ENCODE measurements at places on chromosomes 2 and 18.

DNA sequence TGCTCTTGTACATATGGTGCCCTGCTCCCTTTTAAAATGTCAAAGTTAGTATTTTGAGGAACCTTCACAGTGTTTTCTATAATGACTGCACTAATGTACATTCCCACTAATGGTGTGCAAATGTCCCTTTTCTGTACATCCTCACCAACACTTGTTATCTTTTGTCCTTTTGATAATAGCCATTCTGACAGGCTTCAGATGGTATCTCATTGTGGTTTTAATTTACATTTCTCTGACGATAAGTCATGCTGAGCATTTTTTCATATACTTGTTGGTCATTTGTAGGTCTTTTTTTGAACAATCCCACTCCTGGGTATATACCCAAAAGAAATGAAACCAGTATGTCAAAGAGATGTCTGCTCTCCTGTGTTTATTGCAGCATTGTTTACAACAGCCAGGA, 268.3 kb downstream of the FBXO15 start:
- DNase-seq = no peak

DNA sequence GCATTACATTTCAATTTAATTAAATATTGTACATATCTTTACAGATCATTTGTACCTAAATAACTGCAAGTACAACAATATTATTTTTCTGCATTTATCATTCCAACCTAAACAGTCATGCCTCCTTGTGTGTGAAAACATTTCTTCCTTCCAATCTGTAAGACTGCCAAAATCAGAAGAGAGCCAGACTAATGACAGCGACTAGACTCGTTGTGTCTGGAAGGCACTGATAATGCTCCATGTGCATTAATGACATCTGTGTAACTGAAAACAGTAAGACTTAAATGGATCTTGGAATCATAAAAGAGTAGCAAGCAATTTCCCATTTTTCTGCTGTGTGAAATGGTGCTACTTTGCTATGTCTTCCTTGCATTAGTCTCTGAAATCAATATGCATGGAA, 278.0 kb upstream of the DSEL start:
- no peak for DNase-seq

DNA sequence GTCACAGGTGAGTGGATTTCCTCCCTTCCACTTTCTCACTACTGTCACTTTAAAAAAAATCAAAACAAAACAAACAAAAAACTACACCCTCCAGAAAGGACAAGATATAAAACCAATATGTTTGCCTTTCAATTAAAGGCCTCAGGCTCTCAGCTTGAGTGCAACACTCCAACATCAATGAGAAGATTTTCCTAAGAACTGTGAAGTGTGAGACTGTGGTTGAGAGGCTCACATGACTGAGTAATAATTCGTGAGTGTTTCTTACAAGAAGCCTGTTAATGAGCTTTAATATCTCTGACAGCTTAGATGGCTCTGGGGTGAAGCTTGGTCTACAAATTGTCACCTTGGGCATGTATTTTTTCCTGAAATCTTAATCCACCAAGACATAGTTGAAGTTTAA, 216.1 kb downstream of the ETAA1 start:
- DNase-seq = no peak

DNA sequence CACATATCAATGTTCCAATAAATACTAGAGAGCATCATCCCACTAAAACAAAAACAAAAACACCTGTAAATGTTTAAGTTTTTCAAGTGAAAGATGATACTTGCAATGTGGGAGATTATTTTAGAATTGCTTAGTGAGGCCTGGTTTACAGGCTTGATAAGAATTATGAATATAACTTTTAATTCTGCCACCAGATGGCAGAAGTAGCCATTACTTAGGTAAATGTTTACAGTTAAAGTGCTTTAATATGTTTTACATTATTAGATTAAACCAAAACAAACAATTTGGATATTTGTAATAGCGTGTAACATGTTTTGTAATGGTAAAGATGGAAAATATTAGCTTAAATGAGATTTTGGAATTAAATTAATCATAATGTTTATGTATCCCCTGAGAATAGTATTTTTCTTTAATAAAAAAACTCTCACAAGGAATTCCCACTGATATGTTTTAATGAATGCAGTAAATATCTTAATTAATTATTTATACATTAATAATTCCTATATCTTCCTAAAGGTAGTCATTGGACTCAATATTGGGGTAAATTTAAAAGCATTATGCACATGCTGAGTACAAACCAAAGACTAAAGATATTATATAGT, 522.0 kb downstream of the SPAG16 start:
- no peak for DNase-seq

DNA sequence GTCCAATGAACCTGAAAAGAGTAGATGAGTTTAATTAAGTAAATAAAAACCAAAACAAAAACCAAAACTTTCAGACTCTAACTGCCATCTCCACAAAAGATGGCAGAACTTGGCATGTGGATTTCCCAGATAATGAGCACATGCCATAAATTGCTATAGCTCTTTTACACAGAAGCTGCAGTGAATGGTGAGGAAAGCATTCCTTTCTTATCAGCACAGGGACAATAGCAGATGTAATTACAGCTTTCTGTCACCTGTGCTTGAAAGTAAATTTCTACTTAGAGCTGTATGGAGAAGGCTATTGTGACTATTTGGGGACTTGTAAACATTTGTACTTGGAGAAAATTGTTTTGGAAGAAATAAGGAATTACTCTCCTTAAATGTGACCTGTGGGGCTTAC, 378.4 kb downstream of the RPRM start:
- DNase-seq = no peak

DNA sequence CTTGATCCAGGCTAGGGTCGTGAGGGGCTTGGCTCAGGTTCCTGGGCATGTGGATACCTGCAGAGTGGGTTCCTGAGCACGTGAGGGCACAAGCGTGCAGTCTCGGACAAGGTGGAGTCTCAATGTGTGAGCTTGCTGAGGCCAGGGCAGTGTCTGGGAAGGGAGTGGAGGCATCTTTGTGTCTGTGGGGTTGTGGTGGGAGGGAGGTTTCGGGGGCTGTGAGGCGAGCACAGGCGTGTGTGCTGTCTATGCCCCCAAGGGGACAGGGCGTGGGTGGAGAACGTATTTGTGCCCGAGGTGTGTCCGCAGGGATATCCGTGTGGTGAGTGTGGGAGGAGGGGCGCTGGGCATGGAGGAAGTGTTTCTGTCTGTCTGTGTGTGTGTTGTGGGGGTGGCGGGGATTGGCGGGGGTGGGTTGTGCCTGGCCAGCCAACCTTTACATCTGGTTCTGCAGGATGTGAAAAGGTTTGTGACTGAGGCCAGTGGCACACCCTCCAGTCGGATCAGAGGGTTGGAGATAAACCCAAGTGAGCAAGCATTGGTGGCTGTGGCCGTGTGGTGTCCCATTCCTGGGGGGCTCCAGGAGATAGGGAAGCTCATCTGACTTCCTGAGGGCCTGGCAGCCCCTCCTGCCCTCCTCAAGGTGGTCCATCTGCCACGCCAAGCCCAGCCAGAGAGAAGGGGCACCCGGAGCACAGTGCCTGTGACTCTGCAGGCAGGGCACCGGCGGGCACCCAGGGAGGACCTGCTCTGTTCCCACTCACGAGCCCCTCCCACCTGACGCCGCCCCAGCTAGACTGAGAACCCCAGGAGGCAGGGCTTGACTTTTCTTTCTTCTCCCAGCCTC, 57.1 kb downstream of the ZFP36L2 start:
- DNase-seq = no peak

- no peak for DNase-seq
These were observed 82.0 kb upstream of the RGPD5 start for GRCh38 chr2:109712123-109712449.

GRCh38 chr2:85266146-85267041, 61.4 kb downstream of the TGOLN2 start:
- DNase-seq = peak; percentile 37

DNA sequence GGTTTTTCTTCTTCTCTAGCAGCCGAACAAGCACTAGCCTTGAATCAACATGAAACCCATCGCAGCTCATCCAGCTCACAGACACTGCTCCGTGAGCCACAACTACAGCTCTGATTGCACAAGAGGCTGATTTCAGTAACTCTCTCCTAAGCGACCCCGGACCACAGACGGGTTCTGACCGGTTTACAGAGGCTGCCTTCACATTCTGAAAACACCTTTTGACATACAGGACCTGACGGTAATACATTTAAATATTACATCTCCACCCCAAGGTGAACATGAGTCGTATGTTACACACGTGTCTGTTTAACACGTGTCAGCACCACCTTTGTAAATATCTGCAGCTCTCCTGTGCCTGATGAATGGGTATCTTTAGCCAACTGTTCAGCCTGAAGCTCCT, 120.7 kb downstream of the TMEM18 start:
- DNase-seq = no peak

GRCh38 chr18:49591271-49591670, 29.4 kb downstream of the LIPG start:
- no peak for DNase-seq

DNA sequence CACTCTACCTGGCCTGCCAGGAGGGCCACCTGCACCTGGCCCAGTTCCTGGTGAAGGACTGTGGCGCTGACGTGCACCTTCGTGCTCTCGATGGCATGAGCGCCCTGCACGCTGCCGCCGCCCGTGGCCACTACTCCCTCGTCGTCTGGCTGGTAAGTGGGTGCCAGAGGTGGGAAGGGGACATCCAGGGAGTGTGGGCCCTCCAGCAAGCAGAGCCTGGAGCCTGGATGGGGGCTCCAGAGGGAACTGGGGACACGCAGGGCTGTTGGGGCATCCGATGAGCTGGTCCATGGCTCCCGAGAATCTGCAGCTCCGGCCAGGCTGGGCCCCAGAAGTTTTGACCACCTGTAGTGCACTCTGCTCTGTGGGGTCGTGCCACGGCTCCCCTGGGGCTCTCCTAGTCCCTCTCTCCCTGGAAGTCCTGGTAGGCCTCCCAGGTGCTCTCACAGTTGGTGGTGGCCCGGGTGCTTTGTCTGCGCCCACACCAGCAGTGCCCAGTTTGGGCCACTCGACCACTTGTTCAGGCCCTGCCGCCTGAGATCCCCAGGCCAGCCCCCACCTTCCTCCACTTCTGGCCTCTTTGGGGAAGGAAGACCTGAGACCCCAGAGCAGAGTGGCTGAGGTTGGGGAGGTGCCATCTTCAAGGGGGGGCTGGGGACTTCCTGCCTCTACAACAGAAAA, 4.7 kb downstream of the ESPNL start:
- DNase-seq = no peak

DNA sequence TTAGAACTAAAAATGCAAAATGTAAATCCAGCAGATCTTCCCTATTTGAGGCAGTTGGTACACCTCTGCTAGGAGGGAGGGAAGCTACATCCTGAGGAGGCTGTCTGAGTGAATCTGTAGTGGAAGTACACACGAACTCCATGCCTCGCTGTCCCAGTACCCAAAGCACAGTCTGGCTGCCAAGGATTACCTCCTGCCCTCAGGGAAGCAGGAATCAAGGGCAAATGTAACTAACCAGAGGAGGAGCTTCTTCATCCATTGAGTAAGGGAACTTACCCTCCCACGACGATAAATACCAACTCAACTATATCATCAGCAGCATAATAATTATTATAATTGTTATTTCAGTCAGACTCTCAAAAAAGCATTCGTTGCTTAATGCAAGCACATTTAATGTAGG, 2.1 kb downstream of the DHRS9 start:
- DNase-seq = no peak

GRCh38 chr18:43484710-43485109, 207.4 kb upstream of the SYT4 start:
- no peak for DNase-seq

DNA sequence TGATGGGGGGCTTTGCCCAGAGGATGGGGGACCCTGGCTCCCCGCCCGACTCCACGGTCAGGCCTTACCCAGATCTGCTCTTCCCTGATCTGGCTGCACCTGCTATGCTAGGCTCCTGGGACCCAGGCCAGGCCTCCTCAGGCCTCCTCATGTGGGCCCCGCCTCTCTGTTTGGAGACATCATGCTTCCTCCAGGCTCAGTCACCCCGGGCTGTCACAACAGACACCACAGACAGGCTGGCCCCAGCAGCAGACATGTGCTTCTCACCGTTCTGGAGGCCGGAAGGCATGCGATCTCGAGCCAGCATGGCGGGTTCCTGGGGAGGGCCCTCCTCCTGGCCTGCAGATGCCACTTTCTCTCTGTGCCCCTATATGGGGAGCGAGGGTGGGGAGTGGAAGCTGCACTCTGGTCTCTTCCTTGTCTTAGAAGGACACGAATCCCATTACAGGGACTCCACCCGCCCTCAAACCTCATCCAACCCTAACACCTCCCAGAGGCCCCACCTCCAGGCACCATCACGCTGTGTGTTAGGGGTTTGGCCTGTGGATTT, 10.8 kb upstream of the NEU4 start:
- DNase-seq = no peak

DNA sequence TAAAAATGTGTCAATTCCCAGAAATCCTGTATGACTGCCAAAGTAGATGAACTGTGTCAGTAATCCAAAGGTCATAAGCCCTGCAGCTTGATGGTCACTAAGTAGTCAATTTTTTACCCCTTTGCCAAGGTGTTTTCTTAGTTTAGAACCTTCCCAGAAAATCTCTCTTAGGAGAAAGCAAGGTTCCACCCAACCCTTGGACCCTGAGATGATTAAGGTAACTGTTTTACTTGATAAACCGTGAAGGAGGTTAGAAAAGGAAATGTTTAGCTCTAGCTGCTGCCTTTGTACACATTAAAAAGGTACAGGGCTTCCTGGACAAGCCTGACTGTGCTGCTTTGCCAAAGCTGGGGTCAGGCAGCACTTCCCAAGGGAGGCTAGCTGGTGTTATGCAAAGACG, 24.4 kb upstream of the LRP2 start:
- no peak for DNase-seq

DNA sequence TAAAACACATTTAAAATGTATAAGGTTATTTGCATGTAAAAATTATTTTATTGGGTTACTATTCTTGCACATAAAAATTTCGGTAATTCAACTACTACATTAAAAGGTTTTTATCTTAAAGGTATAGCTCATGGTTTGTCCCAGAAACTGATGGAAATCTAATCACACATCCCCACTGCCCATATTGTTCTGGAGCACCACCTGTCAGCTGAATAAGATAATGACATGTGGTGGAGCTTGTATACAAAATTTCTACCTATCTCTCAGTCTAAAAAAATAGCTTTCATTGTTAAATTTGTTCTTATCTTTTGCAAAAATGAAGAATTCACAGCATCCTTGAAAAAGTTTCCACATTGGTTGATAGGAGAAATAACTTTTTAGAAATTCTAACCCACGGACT, 18.3 kb downstream of the ERBB4 start:
- DNase-seq = no peak

- no peak for DNase-seq
These were observed 42.5 kb downstream of the CXCR4 start for GRCh38 chr2:136075476-136075875.

DNA sequence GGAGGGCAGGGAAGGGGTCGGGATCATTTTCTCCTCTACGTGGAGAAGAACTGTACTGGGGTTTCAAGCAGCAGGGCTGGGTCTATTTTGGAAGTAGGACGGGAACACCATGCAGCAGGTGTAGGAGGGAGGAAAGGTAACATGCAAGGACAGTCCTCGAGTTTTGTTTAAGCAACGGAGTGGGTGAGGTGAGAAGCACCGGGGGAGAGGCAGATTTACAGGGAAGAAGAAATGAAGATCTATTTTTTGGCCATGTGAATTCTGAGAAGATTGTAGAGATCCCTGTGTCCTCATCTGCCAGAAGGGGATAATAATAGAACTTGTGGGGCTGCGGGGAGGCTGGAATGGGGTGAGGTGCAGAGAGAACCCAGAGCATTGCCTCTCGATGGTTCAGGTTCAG, 85.6 kb downstream of the INPP5D start:
- DNase-seq = no peak
